ENCODE measurements at places on chromosomes 3 and 15.

DNA sequence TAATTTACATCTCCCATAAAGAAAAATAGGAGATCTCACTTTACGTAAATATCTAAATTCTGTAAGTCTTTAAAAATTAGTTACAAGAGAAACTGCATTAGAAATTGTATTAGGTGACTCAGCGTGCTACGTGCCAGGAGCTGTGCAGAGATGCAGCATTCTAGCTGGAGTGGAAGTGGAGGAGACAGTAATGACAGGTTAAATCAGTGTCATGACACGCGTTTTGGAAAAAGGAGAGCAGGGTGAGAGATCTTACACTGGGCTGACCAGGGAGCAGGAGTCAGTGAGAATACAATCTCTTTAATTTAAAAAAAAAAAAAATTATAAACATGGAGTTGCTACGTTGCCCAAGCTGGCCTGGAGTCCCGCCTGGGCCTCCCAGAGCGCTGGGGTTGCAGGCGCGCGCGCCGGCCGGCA, 635 bp downstream of the TUBGCP5 start:
- DNase-seq = no peak

DNA sequence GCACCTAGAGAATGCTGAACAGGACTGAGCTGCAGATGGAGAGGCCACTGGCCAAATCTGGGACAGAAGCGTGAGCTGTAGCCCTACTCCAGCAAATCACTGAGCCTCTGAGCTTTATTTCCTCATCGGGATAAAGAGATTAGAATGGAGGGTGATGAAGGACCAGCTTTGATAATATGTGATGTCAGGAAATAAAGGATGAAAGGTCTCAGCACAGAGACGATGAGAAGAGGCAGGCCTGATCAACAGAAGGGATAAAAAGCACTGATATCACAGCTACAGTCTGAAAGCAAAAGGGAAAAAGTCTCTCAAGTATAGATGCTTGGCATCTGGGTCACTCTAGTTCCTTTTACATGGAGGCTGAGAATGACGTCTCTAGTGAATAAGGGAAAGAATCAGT, 70.0 kb downstream of the DHX30 start:
- DNase-seq = no peak

DNA sequence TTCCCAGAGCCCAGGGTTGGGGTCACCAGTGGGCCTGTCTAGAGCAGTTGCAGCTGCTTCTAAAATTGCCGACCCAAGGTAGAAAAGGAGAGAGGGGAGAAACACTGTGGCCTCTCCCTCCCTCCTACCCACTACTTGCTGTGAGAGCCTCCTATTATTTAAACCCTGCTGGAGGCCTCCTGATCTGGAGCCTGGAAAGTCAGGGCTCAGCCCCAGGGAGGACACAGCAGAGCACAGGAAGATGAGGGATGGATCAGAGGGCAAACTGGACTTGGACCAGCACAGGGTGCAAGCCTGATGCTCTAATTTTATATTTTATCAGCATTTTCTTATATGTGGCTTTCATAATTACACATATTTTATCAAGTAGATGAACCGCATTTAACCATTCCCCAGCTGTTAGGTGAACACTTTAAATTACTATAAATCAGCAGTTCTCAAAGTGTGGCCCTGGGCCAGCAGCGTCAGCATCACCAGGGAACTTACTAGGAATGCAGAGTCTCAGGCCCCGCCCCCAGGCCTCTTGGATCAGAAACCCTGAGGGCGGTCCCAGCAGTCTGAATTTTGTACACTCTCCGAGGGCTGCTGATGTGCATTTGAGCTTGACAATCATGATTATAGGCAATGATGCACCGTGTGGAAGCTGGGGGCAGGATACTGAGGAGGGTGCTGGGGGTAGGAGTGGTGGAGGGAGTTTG, 26.7 kb downstream of the SMAD3 start:
- no peak for DNase-seq

DNA sequence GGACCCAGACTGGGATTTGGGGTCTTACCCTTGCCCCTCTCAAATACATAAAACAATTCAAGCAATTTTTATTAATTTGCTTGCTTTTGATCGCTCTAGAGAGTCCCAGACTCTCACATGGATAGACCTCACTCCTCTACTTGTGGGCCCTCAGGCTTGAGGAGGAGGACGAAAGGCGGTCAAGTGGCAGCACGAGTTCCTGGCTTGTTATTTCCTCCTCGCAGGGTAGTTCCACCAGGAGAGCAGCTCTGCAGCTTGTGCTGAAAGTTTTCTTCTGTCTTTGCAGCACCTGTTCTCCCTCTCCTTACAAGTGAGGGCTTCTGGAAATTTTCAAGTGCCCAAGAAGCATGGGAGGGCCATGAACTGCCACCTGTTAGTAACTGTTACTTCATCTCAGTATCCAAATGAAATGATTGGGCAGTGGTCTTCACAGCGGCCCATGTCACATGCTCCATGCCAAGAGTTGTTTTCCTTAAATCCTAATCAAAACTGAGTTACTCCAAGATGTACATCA, 22.7 kb downstream of the ABI3BP start:
- DNase-seq = no peak

DNA sequence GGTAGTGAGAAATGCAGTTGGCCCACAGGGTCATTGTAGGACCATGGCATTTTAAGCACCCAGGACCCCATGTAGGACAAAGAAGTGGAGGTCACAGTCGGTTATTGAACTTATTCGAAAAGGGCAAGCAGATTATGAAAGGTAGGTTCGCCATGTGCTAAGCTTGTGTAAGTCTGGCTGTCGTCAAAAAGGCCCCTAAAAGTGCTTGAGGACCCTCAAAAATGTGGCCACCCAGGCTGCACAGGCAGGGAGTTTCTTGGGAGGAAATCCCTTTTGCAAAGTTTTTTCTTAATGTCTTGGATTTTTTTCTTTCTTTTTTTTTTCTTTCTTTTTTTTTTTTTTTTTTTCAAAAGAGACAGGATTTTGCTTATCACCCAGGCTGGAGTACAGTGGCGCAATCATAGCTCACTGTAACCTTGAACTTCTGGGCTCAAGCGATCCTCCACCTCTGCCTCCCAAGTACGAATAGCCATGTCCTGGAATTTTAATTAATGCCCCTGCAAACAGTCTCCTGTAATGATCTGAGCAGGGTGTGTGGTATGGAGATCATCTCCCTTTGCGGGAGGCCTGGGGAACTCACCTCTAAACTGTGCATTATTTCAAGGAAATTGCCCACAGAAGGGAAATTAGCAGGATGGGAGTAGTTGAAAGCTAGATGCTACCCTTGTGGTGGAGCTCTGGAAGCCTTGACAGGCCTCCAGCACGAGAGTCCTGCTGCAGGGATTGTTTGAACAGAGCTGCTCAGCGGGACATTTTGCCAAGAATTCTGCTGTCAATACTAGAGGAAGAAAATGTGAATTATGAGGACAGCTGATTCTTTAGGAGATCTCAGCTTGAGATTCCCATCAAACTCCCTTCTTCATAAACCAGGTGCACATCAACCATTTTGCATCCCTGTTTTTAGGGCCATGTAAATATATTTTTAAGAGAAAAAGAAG, 28.4 kb downstream of the THSD4 start:
- no peak for DNase-seq

- no peak for DNase-seq
Observed at GRCh38 chr3:58119186-58119585, 91.6 kb downstream of the DNASE1L3 start.

DNA sequence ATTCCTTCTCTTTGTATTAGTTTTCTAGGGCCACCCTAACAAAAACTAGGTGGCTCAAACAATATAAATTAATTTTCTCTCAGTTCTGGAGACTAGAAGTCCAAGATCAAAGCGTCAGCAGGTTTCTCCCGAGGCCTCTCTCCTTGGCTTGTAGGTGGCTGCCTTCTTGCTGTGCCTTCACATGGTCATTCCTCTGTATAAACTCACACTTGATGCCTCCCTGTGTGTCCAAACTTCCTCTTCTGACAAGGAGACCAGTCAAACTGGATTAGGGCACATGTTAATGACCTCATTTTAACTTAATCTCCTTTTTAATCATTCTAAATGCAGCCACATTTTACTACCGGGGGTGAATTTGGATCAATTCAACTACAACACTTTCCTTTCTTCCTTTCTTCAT, 691.1 kb downstream of the DIPK2A start:
- DNase-seq = no peak

- no peak for DNase-seq
Observed at GRCh38 chr3:128588147-128588546, 62.5 kb downstream of the RPN1 start.

GRCh38 chr3:197791892-197792647, 1.0 kb downstream of the LRCH3 start:
- no peak for DNase-seq
